ENCODE measurements at places on chromosomes 2 and 18.

DNA sequence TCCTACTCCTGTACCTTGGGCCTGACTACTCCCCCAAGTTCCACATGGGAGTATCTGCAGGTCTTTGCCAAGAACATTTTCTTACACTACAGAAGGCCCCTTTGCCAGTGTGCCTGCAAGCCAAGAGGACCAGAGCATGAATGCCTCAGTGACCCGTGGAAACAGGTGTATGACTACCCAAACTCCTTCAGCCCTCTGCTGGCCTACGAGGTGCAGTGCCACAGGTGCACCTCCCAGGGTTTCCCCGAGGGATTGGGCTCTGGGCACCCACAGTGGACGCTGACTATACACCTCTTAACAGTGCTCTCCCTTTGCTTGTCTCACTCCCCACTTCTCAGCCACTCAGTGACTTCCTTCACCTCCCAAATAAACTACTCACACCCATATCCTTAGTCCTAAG lies 91.4 kb downstream of the COL6A3 start:
- DNase-seq = no peak

GRCh38 chr18:2380101-2380500 lies 191.2 kb downstream of the METTL4 start:
- no peak for DNase-seq

DNA sequence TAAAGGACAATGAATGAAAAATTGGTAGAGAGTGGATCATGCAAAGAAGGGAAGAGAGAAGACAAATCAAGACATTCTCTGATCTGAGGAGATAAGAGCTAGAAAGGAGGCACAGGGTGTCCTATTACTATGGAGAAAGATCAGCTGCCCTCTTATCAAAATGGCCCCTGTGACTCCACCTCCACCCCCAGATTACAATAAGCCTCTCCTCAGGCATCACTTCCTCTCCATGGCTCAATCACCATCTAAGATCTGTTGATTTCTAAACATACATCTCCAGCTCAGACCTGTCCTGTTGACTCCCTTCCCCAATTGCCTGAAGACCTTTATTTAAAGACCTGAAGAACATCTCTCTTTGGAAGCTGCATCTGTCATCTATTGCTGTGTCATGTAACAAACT lies 43.2 kb downstream of the SP100 start:
- DNase-seq = no peak

DNA sequence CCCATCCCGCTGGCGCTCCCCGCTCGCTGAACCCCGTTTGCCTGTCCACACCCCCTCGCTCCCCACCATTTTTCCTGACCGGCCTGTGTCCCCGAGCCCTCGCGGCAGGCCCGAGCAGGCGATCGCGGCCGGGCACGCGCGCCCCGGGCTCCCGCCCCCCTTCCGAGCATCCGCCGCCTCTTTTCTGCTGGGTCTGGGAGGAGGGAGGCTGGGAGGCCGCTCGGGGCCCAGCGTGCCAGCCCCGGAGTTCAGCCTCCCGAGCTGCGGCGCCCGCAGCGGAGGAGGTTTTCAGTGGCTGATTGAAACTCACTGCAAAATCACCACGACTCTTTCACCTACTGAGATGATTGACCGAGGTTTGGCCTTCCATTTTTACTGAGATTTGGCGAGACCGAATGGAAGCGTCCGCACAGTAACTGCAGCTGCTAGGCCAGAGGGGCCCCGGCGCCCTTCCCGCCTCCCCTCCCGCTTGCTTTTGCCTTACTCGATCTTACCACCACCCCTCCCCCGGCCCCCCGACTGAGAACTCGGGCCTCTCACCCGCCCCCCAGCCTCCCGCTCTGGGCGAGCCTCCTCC lies 4.8 kb downstream of the SOX11 start:
- no peak for DNase-seq

DNA sequence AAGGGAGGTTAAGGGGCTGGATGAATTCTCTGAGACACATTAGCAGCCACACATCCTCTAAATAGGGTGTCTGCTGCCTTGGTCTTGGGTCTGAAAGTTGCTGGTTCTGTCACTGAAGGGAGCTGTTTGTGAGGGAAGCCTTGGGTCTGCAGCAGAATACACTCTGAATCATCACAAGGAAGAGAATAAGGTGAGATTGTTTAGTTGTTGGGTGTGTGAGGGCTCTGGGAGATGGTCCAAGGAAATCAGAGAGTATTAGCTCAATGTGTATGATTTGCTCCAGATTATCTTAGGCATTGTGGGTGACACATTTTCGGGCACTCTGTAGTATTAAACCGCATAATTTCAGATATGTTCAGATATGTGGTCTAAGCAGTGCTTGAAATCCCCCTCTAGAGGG lies 548.5 kb downstream of the SLC4A3 start:
- DNase-seq = no peak

DNA sequence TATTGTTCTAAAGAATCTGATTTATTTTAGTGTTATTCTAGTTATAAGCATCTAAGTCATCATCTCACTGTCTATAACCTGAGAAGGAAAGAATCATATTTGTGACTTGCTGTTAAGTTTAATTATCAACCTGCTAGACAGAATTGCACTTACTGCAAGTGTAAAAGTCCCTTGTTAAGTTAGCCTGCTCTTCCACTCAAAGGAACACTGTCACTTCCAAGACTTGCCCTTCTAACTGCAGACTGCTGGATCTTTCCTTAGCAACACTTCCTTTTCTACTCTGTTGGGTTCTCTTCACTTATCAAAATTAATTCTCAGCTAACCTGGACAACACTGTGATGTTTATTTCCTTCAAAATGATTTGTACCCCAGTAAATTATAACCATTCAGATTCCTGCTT lies 323.2 kb upstream of the TFPI start:
- no peak for DNase-seq

DNA sequence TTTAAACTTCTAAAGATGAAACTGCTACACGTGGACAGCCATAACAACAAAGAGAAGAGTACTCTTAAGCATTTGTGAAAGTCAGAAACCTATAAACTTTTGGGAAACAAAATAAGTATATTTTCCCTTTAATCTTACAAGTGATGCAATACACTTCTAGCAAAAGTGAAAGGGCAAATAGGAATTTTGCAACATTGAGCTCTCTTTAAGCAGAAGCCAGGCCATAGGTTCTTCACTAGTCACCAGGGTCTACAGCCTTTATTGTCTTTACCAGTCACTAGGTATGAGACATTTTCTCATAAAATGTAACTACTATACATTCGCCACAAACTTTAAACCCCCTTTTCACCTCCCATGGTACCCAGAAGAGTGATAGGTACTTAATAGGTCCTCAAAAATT lies 37.5 kb downstream of the SCN1A start:
- no peak for DNase-seq

DNA sequence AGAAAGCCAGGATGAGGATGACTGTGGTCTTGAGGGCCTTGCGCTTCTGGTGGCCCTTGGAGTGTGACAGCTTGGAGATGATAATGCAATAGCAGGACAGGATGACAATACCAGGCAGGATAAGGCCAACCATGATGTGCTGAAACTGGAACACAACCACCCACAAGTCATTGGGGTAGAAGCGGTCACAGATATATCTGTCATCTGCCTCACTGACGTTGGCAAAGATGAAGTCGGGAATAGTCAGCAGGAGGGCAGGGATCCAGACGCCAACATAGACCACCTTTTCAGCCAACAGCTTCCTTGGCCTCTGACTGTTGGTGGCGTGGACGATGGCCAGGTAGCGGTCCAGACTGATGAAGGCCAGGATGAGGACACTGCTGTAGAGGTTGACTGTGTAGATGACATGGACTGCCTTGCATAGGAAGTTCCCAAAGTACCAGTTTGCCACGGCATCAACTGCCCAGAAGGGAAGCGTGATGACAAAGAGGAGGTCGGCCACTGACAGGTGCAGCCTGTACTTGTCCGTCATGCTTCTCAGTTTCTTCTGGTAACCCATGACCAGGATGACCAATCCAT lies 2.7 kb downstream of the CXCR4 start:
- no peak for DNase-seq

- no peak for DNase-seq
Measured at GRCh38 chr2:134368009-134368817, 114.3 kb downstream of the MGAT5 start.

- no peak for DNase-seq
Measured at GRCh38 chr2:239958473-239958765, 66.7 kb downstream of the NDUFA10 start.

- no peak for DNase-seq
Measured at GRCh38 chr18:77766421-77766820, 516.8 kb downstream of the GALR1 start.

- peak; percentile 42 for DNase-seq
Measured at GRCh38 chr2:24926602-24927252, 6.7 kb upstream of the ADCY3 start.

DNA sequence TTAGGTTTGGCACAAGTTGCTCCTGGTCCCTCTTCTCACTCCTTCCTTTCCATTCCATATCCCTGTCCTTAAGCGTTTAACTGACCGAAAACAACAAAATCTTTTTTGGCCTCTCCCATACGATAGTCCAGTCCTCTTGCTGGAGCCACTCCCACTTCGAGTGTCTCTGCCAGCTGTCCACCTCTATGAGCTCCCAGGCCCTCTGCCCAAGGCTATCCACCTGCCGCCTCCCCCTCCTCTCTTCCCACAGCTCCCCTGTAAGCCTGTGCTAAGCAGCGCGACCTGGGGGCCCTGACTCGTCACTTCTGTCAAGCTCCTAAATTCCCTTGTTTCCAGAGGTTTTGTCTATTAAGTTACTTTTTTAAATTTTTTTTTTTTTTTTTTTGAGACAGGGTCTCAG lies 47.0 kb upstream of the FOSL2 start:
- DNase-seq = no peak

DNA sequence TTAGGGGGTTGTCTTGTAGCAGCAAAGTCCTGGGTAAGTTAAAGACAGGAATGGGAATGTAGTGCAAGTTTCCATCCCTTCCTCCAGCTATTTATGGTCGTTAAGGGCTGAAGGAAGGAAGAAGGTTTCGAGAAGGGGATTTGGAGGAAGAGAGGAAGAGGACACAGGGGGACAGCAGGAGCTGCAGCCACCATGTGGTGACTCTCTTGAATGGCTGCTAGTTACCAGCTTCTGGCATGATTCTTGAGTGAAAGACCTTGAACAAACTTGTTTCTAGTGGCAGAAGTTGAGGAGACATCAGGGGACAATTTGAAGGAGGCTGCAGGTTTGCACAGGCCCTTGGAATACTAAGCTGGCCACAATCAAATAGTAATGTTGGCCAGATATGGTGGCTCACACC lies 116.6 kb downstream of the MTX2 start:
- DNase-seq = no peak

DNA sequence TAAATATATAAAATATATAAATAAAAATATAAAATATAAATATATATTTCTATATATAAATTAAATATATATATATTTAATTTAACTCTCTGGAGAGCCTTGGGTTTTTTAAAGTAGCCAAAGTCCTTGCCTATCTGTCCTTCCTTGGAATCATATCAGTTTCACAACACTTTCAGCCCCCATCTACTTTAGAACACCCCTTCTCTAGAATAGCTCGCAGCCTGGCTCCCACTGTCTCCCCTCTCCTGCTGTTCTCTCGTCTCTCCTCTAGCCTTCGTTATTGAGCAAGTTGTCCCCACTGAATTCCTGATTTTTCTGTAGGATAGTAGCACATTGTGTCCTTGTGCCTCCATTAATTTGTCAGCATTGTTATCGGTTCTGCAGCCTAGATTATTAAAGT lies 677.0 kb downstream of the RNF144A start:
- DNase-seq = no peak

GRCh38 chr2:222594679-222595078 lies 61.2 kb downstream of the FARSB start:
- no peak for DNase-seq

DNA sequence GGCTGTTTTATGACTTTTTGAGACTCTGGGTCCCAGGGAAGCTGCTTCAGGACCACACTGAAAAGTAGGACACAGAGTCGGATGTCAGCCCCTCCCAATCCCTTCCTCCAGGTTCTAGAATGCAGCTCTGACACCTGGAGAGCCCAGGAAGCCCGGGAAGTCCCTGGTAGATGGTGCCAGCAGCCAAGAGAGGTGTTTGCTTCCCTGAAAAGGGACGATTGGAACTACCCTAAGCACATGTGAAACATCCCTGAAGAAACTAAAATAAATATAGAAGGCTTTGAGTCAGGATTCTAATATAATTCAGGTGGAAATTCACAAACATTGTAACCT lies 163.2 kb upstream of the CYRIA start:
- DNase-seq = no peak

GRCh38 chr2:172564376-172564775 lies 8.5 kb downstream of the PDK1 start:
- no peak for DNase-seq

DNA sequence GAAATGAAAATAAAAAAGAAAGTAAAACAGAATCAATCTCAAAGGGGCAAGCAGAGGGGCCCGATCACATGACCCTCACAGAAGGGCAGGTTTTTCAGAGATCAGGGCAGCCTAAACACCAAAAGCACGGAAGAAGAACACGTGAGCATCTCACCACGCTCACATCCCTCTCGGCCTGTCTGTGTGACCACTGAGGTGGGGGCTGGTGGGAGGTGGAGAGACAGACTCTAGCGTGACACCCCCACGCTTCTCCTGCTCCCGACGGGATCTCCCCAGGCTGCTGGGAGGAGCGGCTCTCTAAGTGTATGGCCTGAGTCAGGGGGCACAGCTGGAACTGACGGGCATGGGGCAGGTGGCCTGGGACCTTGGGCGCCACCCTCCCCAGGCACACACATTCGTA lies 23.5 kb upstream of the MTERF4 start:
- DNase-seq = no peak

DNA sequence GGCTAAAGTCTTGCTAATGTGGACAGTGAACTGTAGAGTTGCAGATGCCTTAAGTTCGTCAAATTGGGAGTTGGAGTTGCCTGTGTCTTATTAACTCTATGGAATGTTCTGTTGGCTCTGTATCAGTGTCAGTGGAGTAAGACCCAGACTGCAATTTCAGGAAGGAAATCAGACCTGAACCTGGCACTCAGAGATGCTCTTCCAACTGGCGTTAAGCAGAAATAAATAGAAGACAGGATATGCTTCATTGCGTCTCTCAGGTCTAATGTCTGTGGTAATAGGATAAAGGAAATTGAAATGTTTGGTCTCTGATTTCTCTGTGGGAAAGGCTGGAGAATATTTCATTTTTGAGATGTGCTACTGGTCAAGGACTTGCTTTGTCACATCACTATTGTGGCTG lies 846.7 kb upstream of the ID2 start:
- no peak for DNase-seq

GRCh38 chr18:37543321-37543720 lies 22.3 kb downstream of the CELF4 start:
- DNase-seq = no peak

DNA sequence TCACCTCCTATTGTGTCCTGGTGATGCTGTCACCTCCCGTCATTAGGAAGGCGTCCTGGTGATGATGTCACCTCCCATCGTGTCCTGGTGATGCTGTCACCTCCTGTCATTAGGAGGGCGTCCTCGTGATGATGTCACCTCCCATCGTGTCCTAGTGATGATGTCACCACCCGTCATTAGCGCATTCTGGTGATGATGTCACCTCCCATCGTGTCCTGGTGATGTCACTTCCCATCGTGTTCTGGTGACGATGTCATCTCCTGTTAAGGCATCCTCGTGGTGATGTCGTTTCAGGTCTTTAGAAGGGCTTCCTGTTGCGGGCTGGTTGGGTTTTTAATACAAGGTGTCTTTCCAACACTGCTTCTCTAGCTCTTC lies 40.7 kb downstream of the CTDP1 start:
- DNase-seq = no peak

- no peak for DNase-seq
Measured at GRCh38 chr2:238090887-238091286, 9.3 kb upstream of the ESPNL start.
